ENCODE measurements at places on chromosomes 12 and 14. TPM values are rescaled to one million over a fixed set of nuclear protein-coding genes. Genes with fewer than 3 reads are reported as not detected.

The SIX1 gene
- total RNA-seq: 1.3 TPM

The HNRNPA1 gene
- 1,363 TPM for total RNA-seq

The AGAP2 gene
- 84.5 TPM for total RNA-seq

The TROAP gene
- total RNA-seq: 79.5 TPM

The PLEKHG7 gene
- 0.05 TPM for total RNA-seq

The RECQL gene
- total RNA-seq: 87.6 TPM

The CCDC88C gene
- 175 TPM for total RNA-seq

The SLC2A14 gene
- 18.6 TPM for total RNA-seq

The ANG gene
- 5.5 TPM for total RNA-seq

The INHBE gene
- total RNA-seq: 0.08 TPM

The KITLG gene
- not detected for total RNA-seq

The PIK3C2G gene
- not detected for total RNA-seq

The IL31 gene
- not detected for total RNA-seq

The SLC39A2 gene
- total RNA-seq: not detected

The GLS2 gene
- 0.33 TPM for total RNA-seq

The LHX5 gene
- total RNA-seq: not detected

The BMAL2 gene
- total RNA-seq: 28.8 TPM

The KCNH5 gene
- not detected for total RNA-seq

The SPRYD4 gene
- total RNA-seq: 2.9 TPM

The GPRC5D gene
- total RNA-seq: 1.6 TPM

The MYF6 gene
- total RNA-seq: not detected

The FAR2 gene
- 19.9 TPM for total RNA-seq

The LTBP2 gene
- 0.40 TPM for total RNA-seq

The TAS2R46 gene
- total RNA-seq: 0.43 TPM

The NEUROD4 gene
- total RNA-seq: not detected

The NCKAP5L gene
- total RNA-seq: 1.1 TPM

The HSPB8 gene
- total RNA-seq: not detected

The MYH6 gene
- 0.08 TPM for total RNA-seq

The SMAGP gene
- total RNA-seq: 3.1 TPM

The ZNF385A gene
- total RNA-seq: 0.38 TPM

The IGF1 gene
- total RNA-seq: 0.86 TPM

The SFSWAP gene
- 43.7 TPM for total RNA-seq

The SSPN gene
- not detected for total RNA-seq

The CEP170B gene
- total RNA-seq: 3.2 TPM

The VASH1 gene
- total RNA-seq: 2.6 TPM

The TEAD4 gene
- 0.68 TPM for total RNA-seq

The HELB gene
- total RNA-seq: 38.3 TPM

The KRT74 gene
- total RNA-seq: not detected

The RNFT2 gene
- total RNA-seq: 9.0 TPM

The FAM222A gene
- 0.43 TPM for total RNA-seq

The LMBR1L gene
- 85.3 TPM for total RNA-seq

The OR4K17 gene
- total RNA-seq: not detected

The CCDC177 gene
- total RNA-seq: not detected
